ENCODE measurements at places on chromosomes 7 and 10.

DNA sequence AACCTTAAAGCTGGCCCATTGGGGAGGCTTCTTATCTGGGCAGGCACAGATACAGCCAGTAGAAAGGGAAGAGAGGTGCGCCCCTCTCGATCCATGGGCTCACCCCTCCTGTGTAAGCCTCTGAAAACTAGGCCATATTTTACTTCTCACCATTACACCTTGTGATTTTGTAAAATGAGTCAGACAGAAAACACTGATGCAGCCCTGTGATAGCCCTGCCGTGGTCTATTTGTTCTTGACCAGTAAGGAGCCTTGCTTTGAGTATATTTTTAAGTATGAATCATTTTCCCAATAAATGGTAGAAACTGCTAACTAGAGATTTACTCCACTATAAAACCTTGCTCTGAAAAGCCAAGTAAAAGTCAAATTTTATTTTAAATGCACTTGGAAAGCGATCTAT, 329.8 kb upstream of the MBL2 start:
- no peak for DNase-seq

DNA sequence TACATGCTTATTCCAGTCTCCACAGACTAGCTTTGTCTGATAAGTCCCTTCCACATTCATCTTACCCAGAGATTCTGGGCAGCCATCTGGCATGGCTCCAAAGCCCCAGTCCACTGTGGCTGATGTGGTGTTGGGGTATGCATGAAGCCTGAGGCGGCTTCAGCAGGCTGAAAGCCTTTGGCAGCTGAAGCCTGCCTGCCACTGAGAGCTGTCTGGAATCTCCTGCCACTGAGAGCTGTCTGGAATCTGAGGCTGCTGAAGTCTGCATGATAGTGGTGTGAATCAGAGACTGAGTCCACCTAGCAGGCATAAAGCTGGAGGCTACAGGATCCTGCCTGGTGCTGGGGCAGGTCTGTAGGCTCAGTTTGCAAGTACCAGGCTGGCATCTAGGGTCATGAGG, 87.1 kb downstream of the DYNC1I1 start:
- DNase-seq = no peak

- no peak for DNase-seq
These were observed 334.4 kb upstream of the NPVF start for GRCh38 chr7:25562673-25563182.

- peak; percentile 33 for DNase-seq
These were observed 40.8 kb downstream of the HK1 start for GRCh38 chr10:69318867-69319727.

- DNase-seq = no peak
These were observed 1.2 kb downstream of the SUV39H2 start for GRCh38 chr10:14879928-14880193.

- DNase-seq = no peak
These were observed 15.4 kb downstream of the SH2B2 start for GRCh38 chr7:102302025-102302424.

- no peak for DNase-seq
These were observed 213.4 kb downstream of the AUTS2 start for GRCh38 chr7:69811476-69812308.

DNA sequence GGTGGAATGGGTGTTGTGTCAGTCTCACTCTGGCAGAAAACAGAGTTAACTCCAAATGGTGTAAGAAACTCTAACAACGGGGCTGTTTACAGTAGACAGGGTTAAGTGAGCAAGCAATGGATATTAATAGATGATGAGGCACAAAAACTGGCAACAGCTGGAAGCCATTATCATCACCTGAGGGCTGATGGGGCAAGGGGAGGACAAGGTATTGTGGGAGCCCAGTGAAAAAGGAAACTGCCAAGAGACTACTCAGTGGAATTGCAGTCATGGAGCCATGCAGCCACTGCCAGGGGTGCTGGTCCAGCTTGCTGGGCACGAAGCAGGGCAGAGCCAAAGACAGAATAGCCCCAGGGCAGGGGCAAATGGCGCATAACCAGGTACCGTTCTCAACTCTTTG, 260.7 kb downstream of the BICC1 start:
- DNase-seq = no peak

DNA sequence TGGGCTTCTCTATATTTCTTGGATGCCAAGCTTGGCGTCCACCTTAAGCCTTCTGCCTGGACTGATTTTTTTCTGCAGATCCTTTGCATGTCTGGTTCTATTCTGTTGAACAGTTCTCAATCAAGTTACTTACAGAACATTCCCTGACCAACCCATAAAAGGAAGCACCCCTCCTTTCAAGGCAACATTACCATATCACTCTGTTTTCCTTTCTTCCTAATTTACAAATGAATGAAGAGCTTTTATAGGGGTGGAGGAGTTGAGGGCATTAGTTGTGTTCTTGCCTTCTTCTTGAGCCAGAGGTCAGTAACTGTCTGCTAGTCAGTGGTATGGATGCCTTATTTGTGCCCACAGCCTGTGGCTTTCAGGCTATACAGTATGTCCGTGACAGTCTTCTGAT, 361.0 kb downstream of the PHTF2 start:
- no peak for DNase-seq

DNA sequence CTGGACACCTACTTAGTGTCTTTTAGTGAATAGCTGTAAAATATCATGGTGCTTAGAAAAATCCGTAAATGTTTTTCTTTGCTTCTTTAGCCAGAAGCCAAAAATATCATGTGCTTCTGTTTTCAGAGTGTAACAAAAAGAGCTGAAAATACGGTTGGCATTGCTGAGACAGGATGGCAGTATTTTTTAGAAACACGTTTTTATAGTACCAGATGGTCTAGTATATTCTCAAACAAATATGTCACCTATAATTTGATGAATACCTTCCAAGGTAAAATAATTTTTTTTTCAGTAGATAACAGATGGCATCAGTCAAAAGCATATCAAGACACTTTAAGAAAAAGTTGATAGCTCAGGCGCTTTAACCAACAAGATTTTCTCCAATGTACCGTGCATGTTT, 326.6 kb downstream of the PHF14 start:
- no peak for DNase-seq

- DNase-seq = peak; percentile 96
These were observed 147.6 kb upstream of the SHH start for GRCh38 chr7:155959894-155960293.
